Stimulated activated CD4-positive, alpha-beta T cell treated with anti-CD3 and anti-CD28 coated beads, Interleukin-1b, Interleukin-23, amount 100 ng/mL, for 4 hours (primary cell): ENCODE measurements at places on chromosomes 1 and 21.

- DNase-seq = peak; percentile 46
Measured at GRCh38 chr1:226100436-226101391, 38.2 kb downstream of the H3-3A start.

- no peak for DNase-seq
Measured at GRCh38 chr1:3668585-3669300, 16.4 kb downstream of the TP73 start.

GRCh38 chr21:38525454-38525853 lies 27.2 kb upstream of the ERG start:
- no peak for DNase-seq

DNA sequence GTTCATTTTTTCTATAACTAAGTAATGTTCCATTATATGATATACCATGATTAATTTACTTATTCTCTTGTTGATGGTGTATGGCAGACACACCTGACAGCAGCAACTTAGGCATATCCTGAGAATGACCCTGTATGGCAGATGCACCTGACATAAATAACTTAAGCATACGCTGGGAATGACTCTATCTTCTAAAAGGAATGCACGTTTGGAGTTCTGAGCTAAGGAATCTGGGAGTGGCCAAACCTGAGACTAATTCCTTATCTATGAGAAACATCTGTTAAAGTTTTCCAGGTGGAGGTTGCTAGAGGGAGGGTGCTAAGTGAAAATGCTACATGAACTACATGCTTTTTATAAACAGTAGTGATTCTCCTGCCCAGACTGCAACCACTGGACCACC lies 96.7 kb upstream of the RGS18 start:
- no peak for DNase-seq

GRCh38 chr21:19368944-19369343 lies 965.4 kb upstream of the TMPRSS15 start:
- no peak for DNase-seq

DNA sequence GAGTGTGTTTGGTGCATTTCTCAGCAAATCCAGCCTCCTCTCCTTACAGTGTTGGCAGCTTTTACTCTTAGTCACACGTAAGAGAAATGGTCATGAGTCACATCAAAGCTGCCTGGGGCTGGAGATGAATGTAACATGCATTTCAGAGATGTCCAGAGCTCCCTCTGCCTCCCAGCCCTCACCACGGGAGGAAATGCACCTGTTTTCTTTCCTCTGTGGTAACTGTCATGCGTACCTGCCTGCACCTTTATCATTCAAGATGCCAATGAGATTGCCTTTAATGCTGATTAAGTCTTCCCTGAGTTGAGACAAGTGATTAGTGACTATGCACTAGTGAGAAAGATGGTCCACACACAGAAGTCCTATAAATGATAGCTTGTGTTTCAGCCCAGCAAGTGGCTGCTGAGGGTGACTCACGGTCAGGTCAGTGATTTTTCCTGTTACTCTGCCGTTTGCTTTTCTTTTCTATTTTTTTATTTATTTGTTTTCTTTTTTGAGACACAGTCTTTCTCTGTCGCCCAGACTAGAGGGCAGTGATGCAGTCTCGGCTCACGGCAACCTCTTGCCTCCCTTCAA lies 277.3 kb upstream of the FMN2 start:
- no peak for DNase-seq

- no peak for DNase-seq
Measured at GRCh38 chr1:184370850-184371249, 16.0 kb upstream of the C1orf21 start.

- DNase-seq = no peak
Measured at GRCh38 chr1:67440339-67440738, 10.1 kb upstream of the SERBP1 start.

- DNase-seq = no peak
Measured at GRCh38 chr1:71948561-71948960, 333.8 kb downstream of the NEGR1 start.

DNA sequence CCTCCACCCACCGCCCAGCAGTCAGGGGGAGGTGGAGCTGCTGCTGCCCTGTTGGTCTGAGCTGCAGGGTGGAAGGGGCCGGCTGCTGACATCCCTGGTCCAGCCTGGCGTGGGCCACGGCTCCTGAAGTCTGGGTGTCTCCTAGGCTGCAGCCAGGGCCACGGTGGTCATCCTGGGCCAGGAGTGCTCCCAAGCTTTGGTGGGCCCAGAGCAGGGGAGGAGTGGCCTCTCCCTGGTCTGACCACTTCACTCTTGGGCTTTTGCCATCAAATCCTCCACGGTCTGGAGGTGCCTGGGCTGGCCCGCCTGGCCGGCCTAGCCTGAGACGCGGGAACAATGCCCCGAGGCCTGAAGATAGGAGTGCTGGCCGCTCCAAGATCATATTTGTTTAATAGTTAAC lies 5.8 kb downstream of the PRDM16 start:
- no peak for DNase-seq

DNA sequence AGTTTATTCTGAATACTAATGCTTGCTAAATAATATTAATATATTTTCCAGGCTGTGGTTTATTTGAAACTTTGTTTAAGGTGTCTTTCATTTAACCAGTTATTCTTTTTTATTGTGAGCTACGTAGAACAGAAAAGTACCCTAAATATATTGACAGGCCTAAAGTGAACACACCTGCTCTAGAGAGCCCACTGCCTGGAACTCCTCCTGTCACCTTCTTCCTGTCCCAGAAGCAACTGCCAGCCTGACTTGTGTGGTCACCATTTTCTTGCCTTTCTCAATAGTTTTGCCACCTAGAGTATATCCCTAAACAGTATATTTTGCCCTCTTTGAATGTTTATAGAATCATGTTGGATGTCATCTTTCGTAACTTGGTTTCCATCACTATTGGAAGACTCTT lies 48.5 kb downstream of the SCCPDH start:
- DNase-seq = no peak

- no peak for DNase-seq
Measured at GRCh38 chr1:64733581-64734286, 11.1 kb upstream of the RAVER2 start.

DNA sequence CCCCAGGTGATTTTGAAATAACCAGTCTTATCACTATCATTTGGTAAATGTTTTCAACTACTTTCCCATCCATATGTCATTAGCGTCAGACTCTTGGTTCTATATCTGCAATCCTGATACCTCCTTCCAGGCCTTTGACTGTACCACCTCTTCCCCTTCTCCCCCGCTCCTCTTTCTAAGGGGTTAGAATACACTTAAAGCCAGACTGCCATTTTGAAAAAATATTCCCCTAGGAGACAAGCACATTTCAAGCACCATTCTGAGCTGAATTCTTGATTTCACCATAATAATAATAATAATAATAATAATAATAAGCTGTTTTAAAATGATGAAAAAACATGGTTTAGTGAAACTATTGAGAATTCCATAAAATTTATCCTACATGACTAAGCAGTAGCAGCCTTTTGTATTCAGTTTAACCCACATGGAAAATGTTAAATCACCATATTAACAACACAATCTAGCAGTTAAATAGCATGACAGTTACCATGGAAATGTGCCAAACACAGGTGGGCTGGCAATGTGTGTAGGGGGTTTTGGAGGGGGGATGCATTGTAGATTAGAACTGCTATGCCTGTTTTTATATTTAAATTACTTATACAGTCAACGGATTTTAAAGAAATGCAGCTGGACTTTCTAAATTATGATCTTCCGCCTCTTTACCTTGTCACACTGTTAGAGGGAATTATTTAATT lies 480.2 kb upstream of the DEPDC1 start:
- no peak for DNase-seq

GRCh38 chr1:193568512-193568911 lies 382.1 kb upstream of the B3GALT2 start:
- DNase-seq = no peak

DNA sequence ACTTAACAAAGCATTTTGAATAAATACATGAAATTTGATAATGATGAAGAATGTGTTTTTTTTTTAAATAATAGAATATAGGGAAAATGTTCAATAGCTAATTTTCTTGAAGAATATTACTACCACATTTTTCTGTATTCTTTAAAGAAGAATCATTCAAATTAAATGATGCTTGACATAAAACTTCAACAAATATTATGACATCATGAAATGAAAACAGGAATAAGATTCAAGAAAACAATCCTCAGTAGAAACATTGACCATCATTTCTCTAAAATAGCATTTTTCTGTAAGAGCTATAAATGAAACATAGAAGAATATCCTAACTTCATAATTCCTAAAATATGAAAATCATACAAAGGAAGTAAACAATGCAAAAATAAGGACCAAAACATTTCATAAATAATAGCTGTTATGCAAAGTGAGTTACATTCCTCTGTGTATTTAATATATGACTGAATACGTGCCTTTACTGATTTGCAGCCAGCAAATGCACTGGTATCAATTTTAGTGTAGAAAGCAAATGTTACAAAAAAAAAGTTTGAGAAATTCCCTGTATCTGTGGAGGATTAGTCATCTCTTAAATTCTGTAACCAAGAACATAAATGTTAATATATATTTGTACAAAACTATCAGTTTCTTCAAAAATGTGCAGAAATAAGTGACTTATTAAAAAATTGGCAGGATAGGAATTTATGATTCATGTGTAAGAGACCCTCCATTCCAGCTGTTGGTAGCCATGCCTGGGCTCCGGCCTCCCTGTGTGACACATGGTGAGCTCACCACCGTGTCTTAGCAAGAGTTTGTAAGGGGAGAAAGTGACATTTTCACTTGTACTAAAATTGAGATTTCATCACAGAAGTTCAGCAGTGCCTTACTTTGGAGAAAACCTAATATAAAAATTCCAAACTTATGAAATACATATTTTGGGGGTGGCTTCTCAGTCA lies 15.0 kb upstream of the PTPN14 start:
- no peak for DNase-seq

GRCh38 chr1:165632152-165632469 lies 1.1 kb downstream of the MGST3 start:
- no peak for DNase-seq

DNA sequence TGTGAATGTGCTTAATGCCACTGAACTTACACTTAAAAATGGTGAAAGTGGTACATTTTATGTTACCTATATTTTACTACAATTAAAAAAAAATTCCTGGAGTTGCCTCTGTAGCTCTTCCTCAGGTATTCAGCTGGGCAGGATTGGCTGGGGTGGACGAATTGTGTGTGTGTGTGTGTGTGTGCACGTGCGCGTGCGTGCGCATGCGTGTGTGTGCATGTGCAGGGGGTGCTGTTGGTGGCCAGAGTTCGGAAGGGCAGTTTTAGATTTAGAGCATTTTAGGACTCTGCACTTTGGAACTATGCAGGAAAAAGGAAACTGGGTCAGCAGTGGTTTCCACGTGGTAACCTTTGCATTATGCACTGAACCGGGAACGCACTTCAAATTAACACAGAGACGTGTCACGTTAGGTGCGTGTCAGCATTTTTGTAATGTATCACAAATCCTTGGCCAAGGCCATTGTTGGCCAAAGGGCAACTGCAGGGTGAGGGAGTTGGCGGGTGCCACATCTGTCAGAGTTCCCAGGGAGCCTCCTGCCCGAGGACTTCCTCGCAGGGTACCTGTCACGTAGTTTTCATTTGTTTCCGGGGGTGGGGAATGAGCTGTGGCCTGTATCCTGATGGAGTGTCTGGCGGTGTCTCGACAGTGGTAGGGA lies 312.8 kb downstream of the CAMTA1 start:
- DNase-seq = no peak

DNA sequence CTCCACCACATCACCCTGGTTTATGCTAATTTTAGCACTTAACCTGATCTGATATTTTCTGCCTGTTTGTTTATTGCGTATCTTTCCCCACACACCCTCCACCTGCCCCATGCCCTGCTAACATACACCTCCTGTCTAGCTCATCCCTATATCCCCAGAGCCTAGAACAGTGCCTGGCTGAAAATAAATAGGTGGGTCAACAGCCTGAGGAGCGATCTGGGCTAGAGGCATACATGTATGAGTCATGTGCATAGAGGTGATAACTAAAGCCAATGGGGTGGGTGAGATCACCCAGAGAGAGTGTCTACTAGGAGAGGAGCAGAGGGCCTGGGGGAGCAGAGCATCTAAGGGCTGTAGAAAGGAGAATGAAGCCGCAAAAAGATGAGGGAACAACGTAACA lies 2.7 kb downstream of the HTR1D start:
- no peak for DNase-seq

DNA sequence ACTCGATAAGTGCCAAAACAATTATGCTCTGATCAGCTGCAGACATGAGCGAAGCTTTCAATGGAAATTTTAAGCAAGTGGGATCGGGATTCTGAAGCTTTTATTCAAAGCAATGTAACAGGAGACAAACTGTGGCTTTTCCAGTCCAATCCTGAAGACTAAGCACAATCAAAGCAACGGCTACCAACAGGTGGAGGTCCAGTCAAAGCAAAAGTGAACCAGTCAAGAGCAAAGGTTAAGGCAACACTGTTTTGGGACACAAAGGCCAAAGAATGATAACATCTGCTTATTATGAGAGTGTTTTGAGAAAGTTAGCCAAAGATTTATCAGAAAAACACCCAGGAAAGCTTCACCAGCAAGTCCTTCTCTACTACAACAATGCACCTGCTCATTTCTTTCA lies 170.1 kb downstream of the SEC16B start:
- DNase-seq = no peak

DNA sequence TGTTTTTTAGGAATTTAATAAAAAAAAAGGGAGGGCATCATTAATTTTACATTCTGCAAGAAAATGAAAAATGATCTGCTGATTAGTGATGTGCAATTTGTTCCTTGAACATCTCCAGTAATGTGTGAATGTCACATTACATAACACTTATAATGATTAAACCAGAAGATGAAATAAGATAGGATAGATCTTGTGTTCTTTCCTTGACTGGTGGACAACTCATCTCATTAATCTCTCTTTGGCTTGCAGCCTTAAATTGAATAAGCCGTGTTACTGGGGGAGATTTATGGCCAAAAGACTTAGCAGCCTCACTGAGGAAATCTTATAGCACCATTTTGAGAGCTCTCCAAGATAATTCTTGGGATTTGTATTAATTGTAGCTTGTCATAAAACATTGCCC lies 217.2 kb downstream of the ST6GALNAC3 start:
- DNase-seq = no peak

DNA sequence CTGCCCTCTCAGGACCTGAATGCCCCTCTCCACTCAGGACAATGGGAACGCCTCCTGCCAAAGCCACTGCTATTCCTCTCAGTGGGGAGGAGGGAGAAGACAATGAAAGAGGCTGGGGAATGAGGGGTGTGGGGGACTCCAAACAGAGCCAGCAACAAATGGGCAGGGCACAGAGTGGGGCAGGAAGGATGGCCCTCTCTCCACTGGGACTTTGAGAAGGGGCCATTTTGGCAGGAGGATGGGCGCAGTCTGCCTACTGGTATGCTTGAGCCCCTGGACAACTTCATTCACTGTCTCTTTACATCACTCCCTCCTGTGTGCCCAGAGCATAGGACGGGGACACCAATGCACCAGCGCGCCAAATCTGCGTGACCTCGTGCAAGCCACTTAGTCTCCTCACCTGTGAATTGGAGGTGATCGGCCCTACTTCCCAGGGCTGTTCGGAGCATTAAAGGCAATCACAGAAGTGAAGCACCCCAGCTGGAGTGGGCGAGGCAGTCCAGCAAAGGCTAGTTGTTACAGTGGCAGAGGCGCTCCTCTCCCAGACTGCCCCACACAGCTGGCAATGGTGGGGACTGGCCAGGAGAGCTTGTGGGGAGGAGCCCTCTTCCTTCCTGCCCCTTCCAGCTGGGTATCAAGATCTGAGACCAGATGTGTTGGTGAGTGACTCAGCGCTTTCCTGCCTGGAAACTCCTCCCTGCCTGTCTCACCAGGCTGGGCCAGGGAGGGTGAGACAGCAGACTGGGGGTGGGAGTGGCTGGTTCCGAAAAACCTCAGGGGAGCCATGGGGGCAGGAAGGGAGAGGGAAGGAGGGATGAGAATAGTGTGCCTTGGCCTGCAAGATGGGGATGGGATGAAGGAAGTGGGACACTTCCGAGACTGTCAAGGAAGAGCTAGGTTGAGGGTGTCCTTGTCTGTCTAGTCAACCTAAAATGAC lies 22.4 kb upstream of the SYNC start:
- no peak for DNase-seq
